Karpas-422 (cell line): ENCODE measurements at places on chromosomes 2 and 18. TPM values are rescaled to one million over a fixed set of nuclear protein-coding genes. Genes with fewer than 3 reads are reported as not detected.

TSPYL6 gene
- 0.60 TPM in 1 of 2 replicates, not detected in the other for total RNA-seq

PDCL3 gene
- 9.8 and 16.2 TPM in 2 replicates for total RNA-seq

GLB1L gene
- 4.3 and 6.4 TPM in 2 replicates for total RNA-seq

TMEM169 gene
- not detected in 2 replicates for total RNA-seq

UGT1A5 gene
- total RNA-seq: not detected in 2 replicates

ACTR1B gene
- 32.1 and 65.3 TPM in 2 replicates for total RNA-seq

LONRF2 gene
- total RNA-seq: not detected in 2 replicates

TMEM182 gene
- total RNA-seq: 6.1 and 26.5 TPM in 2 replicates

SEC11C gene
- 105 and 164 TPM in 2 replicates for total RNA-seq

RAB27B gene
- total RNA-seq: 0.11 TPM in 1 of 2 replicates, not detected in the other

VIT gene
- total RNA-seq: not detected in 2 replicates

GMCL1 gene
- total RNA-seq: 34.4 and 75.3 TPM in 2 replicates

PRSS56 gene
- total RNA-seq: not detected in 2 replicates

ST6GAL2 gene
- 0.47 and 0.82 TPM in 2 replicates for total RNA-seq

DIPK1C gene
- not detected in 2 replicates for total RNA-seq

RUFY4 gene
- 0.11 TPM in 1 of 2 replicates, not detected in the other for total RNA-seq

ZNF2 gene
- 3.8 and 7.1 TPM in 2 replicates for total RNA-seq

DPP4 gene
- total RNA-seq: not detected in 2 replicates

CD8B2 gene
- total RNA-seq: not detected in 2 replicates

ALPP gene
- total RNA-seq: not detected in 2 replicates

TUBA4B gene
- not detected in 2 replicates for total RNA-seq

CSRNP3 gene
- total RNA-seq: 6.0 and 16.8 TPM in 2 replicates

SLC5A7 gene
- total RNA-seq: not detected in 2 replicates

RRM2 gene
- 22.6 and 24.8 TPM in 2 replicates for total RNA-seq

CFAP65 gene
- total RNA-seq: 0.11 TPM in 1 of 2 replicates, not detected in the other

GPD2 gene
- total RNA-seq: not detected in 2 replicates

ATP9B gene
- total RNA-seq: 65.1 and 76.9 TPM in 2 replicates

SAG gene
- not detected in 2 replicates for total RNA-seq

PXDN gene
- total RNA-seq: not detected in 2 replicates

TRIM43 gene
- total RNA-seq: not detected in 2 replicates

PFN4 gene
- 2.1 TPM in 1 of 2 replicates, not detected in the other for total RNA-seq

SLC38A11 gene
- total RNA-seq: not detected in 2 replicates

CHRNG gene
- not detected in 2 replicates for total RNA-seq

LAMA3 gene
- not detected in 2 replicates for total RNA-seq

ABCB11 gene
- total RNA-seq: 0.07 TPM in 1 of 2 replicates, not detected in the other

RAB6C gene
- 0.52 and 1.5 TPM in 2 replicates for total RNA-seq

IL36A gene
- total RNA-seq: not detected in 2 replicates

RGPD3 gene
- not detected in 2 replicates for total RNA-seq

SPDYA gene
- total RNA-seq: 0.76 and 0.78 TPM in 2 replicates

TEKT4 gene
- total RNA-seq: not detected in 2 replicates

ZC3H15 gene
- total RNA-seq: 58.9 and 66.5 TPM in 2 replicates

FAM210A gene
- total RNA-seq: 32.8 and 48.3 TPM in 2 replicates
